Activated CD4-positive, alpha-beta T cell treated with anti-CD3 and anti-CD28 coated beads, Interleukin-2, amount 50 U/mL, for 48 hours (primary cell): ENCODE measurements at places on chromosomes 5 and 9.
A peak's percentile ranks its signal among the peaks of the same experiment; 100 is the strongest.

GRCh38 chr5:172412724-172413286 lies 41.5 kb downstream of the SH3PXD2B start:
- peak; percentile 41 for DNase-seq

DNA sequence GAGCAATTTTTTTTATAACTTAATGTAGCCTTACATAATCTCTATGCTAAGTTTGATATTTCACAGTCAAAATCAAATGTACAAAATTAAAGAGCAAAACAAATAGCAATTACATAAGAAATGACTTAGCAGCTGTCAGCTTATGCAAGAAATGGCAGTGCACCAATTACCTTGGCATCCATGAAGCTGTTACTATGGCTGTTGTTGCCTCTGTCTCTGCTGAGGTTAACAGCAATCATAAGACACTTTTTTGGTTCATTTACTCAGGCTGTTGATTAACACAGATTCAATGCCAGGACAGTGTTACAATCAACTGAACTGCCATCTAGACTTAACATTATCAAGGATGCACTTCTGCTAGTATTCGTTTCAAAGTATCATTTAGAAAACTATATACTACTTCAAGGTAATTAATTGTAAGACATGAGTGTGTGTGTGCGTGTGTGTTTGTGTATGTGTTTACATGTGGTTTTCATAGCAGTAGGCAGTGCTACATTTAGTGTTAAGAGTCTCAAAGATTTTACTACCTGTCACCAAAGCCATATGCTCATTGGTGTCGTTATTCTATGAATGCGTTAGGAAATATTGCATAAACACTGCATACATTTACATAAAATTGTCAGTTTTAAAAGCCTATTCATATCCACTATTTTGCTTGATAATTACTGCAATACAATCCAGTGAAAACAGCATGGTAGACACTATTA lies 1084.2 kb upstream of the COX7C start:
- no peak for DNase-seq

DNA sequence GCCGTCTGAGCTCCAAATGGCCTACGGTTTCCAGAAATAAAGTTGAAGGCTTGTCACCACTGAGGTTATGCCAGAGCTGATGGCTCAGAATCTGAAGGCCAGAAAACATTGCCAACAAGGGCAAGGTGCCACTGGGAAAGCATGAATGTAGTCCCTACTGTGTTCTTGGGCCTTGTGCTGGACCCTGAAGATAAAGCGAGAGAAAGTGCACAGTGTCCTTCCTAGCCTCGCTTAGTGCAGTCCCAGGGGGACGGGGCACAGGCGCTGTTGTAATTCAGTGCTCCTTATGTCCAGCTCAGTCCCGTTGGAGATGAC lies 84.5 kb downstream of the NDFIP1 start:
- no peak for DNase-seq

DNA sequence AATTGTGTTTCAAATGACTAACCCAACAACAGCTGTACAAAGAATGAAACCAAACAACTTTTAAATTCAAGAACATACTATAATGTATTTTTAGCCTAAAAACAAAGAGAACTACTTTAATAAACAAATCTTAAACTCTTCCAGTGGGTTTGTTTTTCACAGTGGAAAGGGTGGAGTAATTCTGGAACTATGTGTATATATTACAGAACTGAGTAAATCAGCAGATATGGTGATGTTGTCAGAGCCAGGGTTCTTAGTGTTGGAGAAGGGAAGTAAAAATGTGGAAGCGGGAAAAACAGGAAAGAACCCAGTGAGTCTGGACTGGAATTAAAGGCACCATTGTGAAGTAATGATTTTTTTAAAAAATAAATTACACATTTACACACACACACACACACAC lies 144.9 kb downstream of the CDK5RAP2 start:
- no peak for DNase-seq

- no peak for DNase-seq
These were observed 5.8 kb upstream of the ENG start for GRCh38 chr9:127860260-127860659.

GRCh38 chr9:129623331-129623730 lies 2.4 kb upstream of the C9orf50 start:
- DNase-seq, result no peak

DNA sequence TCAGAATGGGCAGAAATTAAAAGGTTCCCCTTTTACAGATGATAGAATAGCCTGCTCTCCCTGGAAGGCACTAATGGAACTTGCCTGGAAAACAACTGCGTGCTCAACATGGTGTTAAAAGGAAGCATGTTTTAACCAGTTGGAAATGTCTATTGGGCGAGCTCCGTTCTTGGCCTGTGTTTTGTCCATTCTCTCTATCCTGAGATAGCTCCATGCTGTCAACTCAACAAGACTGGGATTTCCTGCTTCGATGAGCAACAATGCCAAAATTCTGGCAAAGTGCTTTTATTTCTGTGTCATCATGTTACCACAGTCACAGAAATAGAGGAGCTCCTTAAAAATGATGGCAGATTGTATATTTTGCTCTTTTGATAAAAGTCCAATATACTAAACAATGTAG lies 198.3 kb downstream of the PLK2 start:
- no peak for DNase-seq

- DNase-seq, result no peak
These were observed 4.5 kb upstream of the POU4F3 start for GRCh38 chr5:146334074-146334533.

GRCh38 chr5:173644673-173645436 lies 28.4 kb upstream of the BOD1 start:
- no peak for DNase-seq

DNA sequence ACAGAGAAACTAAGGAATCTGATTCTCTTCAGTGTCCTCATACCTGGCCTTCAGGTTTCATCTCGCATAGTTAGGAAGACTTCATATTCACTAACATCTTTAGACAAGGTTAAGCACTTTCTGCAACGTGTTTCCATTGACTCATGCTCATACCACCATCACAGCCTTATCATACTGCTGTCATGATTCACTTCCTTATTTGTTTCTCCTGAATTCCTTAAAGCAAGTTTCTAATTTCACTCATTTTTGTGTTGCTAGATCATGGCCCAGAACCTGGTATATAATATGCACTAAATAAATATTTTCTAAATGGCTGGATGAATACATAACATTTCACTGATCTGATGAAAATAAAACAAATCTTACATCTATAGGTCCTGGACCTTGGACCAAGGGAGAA lies 472.9 kb downstream of the PRELID2 start:
- no peak for DNase-seq

DNA sequence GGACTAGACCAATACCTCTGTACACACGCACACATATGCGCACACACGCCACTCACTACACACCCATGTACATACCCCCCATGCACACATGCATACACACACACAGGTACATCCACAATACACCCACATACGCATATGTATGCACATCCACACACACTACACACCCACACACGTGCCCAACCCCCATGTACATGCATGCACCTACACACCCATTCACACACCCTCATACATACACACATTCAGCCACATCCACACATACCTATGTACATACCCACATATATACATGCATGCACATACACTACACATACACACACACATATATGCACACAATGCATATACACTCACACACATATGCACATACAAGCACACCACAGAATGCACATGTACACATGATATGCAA lies 107.1 kb downstream of the GADD45G start:
- no peak for DNase-seq

DNA sequence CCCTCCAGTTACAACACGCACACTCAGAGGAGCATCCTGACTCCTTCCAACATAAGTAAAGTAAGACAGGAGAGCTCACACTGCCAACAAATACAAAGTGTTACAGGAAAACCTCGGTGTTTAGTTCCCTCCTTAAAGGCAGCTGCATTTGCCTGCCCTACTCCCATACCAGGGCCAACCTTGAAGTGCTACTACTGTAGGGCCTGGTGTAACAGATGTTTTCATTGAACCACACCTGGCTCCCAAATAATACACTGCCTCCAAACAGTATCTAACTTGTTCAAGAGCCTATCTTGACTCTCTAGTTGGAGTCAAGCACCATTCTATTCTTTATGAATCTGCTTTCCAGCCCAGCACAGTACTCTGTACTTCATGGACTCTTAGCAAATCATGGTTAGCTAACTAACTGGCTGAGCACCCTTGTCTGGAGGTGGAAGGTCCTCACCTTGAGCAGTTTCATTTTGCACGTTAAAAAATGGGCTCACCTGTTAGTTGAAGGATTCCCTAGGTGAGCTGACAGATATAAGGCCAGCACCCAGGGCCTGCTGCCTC lies 34.6 kb downstream of the TTC39B start:
- no peak for DNase-seq

DNA sequence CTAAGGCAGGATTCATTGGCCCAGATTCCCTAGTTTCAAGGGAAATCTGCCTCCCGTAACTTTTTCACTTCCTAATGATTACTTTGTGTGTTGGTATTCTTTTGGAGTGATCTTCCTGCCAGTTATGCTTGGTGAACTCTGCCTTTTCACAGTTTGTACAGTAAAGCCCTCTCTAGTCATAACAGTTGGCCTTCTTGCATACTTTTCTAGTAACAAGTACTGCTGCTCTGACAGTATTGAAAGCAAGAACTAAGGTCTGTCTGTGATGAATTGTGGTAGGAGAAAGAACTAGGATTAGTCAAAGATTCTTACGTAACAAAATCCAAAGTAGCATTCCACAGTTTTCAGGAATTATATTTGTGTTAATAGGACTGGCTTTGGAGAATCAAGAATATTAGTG lies 1457.2 kb upstream of the WWC1 start:
- no peak for DNase-seq

DNA sequence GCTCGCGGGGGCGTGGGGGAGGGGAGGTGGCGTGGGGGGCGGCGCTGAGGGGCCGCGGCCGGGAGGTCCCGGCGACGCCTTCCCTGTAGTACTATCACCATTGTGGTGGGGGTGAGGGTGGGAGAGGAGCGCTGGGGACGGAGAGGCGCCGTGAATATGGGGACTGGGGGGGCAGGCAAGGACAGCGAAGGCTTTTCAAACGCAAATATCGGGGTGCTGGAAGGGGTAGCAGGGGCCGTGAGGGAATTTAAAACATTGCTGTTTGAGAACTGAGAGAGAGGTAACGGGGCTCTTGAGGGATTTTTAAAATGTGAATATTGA lies 427 bp downstream of the RBM27 start:
- no peak for DNase-seq

- no peak for DNase-seq
These were observed 96.0 kb upstream of the SLC28A3 start for GRCh38 chr9:84436386-84437109.

DNA sequence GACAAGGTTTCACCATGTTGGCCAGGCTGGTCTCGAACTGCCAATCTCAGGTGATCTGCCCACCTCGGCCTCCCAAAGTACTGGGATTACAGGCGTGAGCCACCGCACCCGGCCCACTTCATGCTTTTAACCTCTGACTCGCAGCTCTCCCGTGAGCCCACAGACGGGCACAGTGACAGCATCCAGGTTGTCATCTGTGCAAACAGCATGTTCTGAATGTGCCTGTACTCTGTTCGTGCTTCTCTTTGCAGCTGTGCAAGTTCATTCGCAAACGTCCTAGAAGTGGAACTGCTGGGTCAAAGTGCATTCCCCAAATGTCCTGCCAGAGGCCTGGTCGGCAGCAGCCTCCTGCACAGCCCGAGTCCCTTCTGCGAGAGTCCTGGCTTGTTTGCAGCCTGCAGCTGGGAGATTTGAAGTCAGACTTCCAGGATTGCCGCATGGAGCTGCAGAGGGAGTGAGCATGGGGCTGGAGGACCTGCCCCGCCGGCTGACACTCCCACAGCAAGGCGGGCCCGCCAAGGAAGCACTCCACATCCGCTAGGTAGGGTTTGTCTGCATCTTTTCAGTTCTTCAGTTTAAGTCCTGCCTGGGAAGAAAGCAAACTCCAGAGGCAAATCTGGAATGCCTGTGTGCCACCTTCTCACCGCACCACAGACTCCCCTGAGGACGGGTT lies 3.4 kb downstream of the BRD3OS start:
- DNase-seq, result no peak

DNA sequence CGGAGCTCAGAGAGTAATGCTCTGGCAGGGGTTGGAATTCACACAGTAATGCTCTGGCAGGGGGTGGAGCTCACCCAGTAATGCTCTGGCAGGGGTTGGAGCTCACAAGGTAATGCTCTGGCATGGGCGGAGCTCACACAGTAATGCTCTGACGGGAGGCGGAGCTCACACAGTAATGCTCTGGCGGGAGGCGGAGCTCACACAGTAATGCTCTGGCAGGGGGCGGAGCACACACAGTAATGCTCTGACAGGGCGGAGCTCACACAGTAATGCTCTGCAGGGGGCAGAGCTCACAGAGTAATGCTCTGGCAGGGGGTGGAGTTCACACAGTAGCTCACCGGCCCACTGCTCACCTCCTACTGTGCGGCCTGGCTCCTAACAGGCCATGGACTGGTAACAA lies 47.2 kb upstream of the LPCAT1 start:
- DNase-seq, result no peak

DNA sequence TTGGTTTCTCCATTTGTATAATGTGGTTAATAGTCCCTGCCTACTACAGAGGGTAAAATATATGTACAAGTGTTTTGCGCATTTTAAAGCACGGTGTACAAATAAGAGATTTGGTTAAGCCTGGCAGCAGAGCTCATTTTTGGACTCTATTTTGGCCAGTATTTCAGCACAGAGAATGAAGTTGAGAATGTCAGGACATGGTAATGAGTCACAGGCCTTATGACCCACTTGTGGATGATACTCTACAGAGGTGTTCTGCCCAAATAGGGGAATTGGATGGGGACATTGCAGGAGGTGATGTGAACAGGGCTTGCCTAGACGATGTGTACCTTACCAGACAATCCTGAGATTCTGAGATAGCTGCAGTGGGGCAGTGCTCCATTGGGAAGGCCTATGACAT lies 50.6 kb downstream of the MELK start:
- DNase-seq, result no peak

GRCh38 chr9:28464481-28465216 lies 891.4 kb upstream of the C9orf72 start:
- no peak for DNase-seq

DNA sequence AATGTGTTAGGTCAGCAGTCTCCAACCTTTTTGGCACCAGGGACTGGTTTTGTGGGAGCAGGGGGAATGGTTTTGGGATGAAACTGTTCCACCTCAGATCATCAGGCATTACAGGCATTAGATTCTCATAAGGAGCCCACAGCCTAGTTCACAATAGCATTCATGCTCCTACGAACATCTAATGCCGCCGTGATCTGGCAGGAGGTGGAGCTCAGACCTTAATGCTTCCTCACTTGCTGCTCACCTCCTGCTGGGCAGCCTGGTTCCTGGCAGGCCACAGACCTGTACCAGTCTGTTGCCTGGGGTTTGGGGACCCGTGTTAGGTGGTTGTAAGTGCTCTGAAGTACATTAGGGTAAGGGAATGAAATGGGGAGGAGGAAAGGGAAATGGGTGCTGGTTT lies 9.7 kb upstream of the CTNNA1 start:
- DNase-seq, result no peak

DNA sequence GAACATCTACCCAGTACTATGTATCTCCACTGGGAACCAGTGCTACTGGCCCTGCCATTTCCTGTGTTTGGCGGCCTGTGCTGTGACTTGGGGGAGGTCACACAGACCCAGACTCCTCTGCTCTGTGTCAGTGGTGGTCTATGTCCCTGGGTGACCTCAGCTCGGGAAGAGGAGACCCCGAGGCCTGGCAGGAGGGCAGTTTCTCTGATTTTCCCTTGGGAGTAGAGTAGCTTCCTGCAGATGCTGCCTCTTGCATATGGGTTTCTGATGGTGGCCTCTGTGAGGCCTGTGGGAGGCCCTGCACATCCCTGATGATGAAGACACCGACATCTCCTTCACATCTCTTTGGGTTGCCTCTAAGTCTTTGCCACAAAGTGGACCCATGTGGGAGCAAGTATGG lies 13.0 kb upstream of the SMIM32 start:
- DNase-seq, result no peak
